ENCODE measurements at places on chromosomes 4 and X.

- DNase-seq, result no peak
These were observed 284.2 kb downstream of the RCHY1 start for GRCh38 chr4:75229806-75230570.

GRCh38 chr4:173424899-173425805 lies 26.2 kb upstream of the SCRG1 start:
- DNase-seq, result peak; percentile 94

DNA sequence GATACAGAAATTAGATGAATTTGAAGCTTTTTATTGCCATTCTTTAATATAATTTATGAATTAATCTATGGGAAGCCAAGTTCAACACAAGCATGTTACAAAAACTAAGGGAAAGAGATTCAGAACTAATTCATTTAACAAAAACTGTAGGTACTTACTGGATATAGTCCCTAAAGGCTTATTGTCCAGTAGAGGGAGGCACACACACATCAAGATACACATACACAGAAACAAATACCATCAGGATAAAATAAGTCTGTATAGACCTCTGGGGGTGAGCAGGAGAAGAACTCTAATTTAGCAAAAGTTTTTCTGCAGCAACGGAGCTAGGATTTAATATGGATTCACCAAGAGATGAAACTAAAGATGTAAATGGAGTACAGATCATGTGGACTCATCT lies 83.0 kb upstream of the IL13RA1 start:
- DNase-seq, result peak; percentile 44

DNA sequence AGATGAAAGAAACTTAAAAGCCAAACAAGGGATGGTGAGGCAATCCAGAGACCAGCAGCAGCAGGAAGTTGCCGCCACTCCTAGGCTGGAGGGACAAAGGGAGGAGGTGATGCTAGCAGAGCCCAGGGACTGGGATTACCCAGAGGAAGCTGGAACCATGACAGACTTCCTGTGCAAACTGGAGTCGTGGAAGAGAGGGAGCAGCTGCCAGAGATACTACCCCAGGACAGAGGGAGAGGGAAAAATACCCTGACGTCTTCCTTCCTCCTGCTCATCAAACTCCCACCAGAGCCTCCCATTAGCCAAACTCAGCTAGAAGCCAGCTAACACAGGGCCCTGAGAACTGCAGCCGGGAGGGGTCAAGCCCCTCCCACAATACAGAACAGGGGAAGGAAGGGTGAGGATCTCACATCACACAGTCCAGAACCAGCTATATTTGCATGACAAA lies 101.2 kb upstream of the KLF3 start:
- peak; percentile 6 for DNase-seq

GRCh38 chr4:33831442-33832066 lies 2412.8 kb downstream of the ARAP2 start:
- DNase-seq, result peak; percentile 67

DNA sequence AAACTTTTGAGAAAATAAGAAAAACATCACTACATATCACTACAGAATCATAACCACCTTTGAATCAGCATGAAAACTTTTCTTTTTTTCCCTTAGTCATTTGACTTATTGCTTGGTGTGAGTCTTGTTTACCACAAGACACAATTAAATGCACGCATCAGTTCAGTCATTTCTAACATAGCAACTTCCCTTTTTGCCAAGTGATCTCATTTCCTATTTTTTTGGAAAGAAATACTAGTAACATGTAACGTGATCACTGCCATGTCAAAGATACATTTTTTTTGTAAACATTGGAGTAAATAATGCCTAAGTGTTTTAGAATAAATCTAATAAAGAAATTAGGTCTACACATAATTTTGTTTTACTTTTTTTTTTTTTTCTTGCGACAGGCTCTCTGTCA lies 5.1 kb upstream of the CXCL8 start:
- peak; percentile 91 for DNase-seq

DNA sequence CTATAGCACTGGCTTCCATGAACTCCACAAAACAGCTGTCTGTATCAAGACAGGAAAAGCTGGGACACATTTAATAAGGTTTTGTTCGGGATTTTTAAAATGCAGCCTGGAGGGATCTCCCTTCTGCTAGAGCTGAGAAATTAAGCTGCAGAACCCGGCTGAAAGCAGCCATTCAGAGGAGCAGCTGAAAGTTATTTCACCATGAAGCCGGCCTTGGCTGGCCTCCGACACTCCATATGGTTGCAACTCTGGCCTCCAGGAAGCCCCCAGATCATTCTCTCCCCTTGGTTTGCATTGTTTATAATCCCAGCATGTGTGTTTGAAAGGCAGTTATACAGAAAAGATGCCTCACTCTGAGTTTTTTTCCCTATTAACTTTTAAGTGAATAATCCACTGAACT lies 239.4 kb downstream of the SPATA18 start:
- DNase-seq, result no peak

DNA sequence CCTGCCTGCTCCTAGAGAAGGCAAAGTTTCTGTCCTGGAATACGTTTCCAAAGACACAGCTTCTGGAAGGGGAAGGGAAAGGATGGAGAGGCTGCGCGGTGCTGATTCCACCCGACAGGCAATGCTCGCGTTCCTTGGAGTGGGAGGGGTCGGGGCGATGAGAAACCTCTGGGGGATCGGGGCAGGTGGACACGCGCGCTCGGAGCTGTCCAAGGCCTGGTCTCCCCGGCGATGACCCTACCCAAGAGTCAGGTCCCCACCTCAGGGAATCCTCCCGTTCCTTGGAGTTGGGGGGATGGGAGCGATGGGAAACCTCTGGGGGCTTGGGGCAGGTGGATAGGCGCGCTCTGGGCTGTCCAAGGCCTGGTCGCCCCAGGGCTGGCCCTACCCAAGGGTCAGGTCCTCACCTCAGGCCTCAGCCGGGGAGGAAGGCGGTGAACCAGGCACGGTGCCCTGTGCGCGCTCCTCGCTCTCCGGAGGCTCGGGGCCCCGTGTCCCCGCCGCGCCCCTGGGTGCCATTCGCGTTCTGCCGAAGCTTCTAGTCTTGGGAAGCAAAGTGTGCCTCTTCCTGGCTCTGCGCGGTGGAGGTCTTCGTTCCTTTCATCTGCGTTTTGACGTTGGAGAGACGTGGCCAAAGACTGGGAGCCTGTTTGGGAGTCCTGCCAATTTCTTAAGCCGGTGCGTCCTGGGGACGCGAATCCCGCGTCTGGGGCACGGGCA lies 10.6 kb upstream of the SHOX start:
- DNase-seq, result no peak

DNA sequence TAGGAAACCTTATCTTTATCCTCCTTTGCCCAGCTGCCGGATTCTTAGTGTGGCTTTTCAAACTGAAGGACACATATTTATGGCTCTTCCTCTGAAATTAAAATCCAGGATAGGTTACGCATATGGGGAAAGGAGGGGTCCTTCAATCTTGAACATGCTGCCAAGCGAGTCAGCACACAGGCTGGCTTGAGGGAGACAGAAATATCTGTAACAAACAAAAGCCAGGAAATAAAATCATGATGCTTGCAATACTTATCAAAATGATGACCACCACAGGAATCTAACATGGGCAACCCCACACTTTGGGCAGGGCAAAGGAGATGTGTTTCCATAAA lies 196.4 kb upstream of the LDB2 start:
- no peak for DNase-seq

DNA sequence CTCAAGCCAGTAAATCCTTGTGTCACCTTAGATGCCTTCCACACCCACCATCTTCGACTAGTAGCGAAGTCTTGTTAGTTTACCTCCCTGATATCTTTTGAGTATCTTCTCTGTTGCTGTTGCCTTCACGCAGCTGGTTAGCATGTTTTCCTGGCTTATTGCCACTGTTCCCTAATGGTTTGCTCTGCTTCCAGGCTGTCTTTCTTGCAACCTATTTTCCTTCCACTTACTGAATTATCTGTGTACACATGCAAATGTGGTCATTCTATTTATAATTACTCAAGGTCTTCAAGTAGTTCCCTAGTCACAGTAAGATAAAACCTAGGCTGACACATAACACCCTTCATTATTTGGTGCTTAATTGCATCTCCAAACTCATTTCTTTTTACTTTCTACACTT lies 89.5 kb downstream of the UGT8 start:
- peak; percentile 1 for DNase-seq

- peak; percentile 72 for DNase-seq
These were observed 206.3 kb downstream of the CBR4 start for GRCh38 chr4:168803732-168804131.

DNA sequence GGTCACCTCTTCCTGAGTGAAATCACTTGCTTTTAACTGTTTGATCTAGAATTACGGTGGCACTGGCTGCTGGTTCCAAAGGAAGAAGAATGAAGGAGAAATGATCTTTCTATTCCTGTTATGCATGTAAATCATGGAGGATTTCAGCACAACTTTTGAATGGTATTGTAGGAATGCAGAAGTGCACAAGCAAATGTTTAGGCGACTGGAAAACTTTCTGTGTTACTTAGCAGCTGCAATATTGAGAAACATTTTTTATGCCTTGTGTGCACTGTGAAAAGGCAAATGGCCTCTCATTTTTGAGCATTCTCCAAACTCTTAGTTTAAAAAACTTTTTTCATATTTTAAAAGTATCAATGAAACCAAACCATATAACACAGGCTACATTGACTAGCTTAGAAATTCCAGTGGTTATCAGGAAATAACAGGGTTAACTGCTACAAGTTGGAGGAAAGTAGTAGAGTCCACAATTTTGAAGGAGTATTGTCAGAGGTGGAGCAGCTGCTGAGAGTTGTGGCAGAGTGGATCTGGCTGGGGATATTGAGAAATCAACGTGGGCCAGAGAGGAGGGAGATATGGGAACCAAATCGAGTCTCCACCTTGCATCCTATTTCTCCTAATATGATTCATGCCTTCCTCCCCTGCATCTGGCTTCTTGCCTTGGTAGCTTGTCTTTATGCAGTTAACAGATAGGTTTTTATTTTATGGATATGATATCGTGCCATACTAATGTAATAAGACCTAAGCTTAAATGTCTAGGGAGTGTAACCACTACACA lies 32.0 kb upstream of the FHL1 start:
- DNase-seq, result peak; percentile 37

DNA sequence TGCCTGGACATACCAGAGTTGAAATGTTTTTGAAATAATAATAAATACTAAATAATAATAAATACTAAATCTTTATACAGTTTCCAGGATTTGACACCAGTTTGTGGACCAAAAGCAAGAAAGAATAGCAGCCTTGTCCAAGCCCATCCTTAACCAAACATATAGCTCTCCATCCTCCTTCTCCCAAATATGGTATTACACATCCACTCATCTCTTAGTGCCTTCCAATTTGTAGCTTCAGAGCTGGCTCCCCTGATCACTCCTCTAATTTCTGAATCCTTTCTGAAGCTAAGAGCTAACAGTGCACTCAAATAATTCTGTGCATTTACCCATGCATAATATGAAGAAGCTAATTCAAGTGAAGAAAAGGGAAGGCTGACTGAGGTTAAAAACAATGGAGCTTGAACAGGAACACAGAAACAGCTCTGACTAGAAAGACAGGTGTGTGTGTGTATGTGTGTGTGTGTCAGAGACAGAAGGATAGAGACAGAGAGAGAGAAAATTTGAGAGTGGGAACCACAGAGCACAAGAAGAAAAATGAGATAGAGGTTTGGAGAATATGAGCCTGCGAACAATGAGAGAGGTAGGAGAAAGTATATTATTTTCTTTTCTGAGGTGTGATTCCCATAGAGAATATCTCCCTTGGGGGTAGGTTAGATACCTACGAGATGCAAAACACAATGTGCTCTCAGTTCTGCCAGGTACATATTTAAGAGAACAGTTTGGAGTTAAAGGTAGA lies 123.5 kb downstream of the CAMK2D start:
- DNase-seq, result no peak

GRCh38 chr4:102390438-102390837 lies 45.2 kb upstream of the SLC39A8 start:
- DNase-seq, result peak; percentile 64

GRCh38 chrX:9530848-9531274 lies 66.0 kb downstream of the TBL1X start:
- DNase-seq, result peak; percentile 81

GRCh38 chr4:47819178-47819577 lies 18.7 kb downstream of the CORIN start:
- DNase-seq, result no peak

DNA sequence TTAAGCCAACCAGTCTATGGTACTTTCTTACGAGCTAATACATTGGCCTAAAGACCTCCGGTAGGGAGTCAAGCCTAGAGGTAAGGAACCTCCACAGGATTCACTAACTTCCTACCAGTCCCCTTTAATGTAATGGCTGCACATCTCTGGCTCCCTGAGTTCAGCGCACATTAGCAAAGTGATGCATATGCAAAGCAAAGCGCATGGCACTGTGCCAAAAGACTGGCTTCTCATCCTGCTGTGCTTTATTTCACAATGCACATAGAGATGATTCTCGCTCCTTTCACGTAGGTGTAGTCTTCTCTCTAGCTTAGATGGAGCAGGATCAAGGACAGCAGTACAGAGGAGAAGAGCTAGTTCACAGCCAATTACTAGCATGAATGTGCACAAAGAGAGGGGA lies 14.6 kb upstream of the CLTRN start:
- DNase-seq, result peak; percentile 36

GRCh38 chr4:184355111-184355604 lies 119.2 kb downstream of the IRF2 start:
- DNase-seq, result peak; percentile 91

GRCh38 chrX:103781062-103781402 lies 4.4 kb downstream of the PLP1 start:
- DNase-seq, result no peak

DNA sequence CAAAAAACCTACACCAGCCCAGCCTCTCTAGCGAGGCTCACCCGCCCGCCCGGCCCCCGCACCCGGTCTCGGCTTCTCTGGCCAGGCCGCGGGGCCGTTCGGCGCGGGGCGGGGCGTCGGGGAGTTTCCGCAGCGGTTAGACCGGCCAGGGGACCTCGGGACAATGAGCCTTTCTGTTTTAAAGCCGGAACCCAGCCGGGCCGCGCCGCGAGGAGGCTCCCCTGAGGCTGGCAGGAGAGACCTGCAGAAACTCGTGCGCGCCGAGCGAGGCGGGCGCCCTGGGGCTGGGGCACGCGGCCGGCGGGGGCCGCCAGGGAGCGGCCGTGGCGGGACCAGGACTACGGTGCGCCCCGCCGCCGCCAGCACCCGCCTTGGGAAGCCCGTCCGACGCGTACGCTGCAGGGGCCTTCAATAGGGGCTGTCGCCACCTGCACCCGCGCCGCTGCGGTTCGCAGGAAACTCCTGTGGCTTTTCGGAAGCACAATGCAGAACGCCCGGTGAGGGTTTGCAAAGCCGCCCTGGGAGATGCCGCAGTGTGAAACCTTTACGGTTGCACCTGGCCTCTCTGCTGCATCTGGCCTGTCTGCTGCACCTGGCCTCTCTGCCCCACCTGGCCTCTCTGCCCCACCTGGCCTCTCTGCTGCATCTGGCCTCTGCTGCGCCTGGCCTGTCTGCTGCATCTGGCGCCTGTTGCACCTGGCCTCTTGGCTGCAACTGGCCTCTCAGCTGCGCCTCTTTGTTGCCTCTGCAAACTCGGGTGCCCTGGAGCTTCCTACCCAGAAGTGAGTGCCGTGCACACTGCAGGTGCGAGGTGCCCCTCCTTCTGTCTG lies 63.9 kb downstream of the TRAPPC11 start:
- peak; percentile 4 for DNase-seq

- peak; percentile 11 for DNase-seq
These were observed 137.5 kb upstream of the ANXA3 start for GRCh38 chr4:78414116-78414515.

- no peak for DNase-seq
These were observed 15.2 kb upstream of the CLOCK start for GRCh38 chr4:55561889-55562288.

GRCh38 chr4:119693126-119693525 lies 64.5 kb upstream of the PDE5A start:
- peak; percentile 23 for DNase-seq

Measured in fibroblast of mammary gland (primary cell).